Left hindlimb (tissue), 1 donor: ENCODE measurements at places on chromosomes 3 and 15.

- DNase-seq = no peak
Observed at GRCh38 chr3:25658836-25659235, 5.9 kb downstream of the TOP2B start.

DNA sequence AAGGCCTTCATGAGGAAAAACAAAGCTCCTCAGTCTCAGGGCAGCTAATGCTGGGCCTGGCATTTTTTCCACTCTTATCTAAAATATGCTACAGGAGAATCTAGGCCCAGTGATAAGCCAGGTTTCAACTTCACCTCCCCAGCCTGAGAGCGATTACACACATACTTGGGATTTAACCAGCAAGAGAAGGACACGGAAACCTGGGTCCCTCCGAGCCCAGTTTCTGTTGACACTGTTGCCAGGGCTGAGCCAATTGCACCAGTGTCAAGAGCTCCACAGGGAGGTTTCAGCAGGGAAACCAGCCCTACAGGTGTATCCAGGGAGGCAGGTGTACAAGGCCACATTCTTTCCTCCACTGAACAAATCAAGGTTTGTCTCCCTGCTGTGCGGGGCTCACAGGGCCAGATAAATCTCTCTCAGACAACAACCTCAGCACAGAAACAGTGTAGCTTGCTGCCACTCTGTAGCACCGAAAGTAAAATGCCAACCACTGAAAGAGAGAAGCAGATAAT lies 85.4 kb downstream of the MAGI1 start:
- DNase-seq = no peak

- peak; percentile 14 for DNase-seq
Observed at GRCh38 chr3:126348308-126348920, 8.8 kb downstream of the KLF15 start.

DNA sequence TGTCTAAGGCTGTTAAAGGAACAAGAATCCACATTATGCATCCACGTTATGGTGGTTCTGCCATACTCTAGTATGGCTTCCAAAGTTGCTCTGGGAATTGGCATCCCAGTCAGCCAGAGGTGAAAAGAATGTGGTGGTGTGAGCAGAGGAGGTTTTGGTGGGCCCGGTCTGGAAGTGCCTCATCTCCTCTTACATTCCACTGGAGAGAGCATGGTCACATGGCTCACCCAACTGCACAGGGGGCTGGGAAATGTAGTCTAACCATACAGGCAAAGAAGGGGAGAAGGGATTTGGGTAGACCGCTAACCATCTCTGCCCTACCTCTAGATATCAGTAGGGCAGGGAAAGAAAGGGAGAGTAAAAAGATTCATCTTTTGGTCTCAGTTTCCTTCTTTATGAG lies 3.2 kb upstream of the HEG1 start:
- no peak for DNase-seq

DNA sequence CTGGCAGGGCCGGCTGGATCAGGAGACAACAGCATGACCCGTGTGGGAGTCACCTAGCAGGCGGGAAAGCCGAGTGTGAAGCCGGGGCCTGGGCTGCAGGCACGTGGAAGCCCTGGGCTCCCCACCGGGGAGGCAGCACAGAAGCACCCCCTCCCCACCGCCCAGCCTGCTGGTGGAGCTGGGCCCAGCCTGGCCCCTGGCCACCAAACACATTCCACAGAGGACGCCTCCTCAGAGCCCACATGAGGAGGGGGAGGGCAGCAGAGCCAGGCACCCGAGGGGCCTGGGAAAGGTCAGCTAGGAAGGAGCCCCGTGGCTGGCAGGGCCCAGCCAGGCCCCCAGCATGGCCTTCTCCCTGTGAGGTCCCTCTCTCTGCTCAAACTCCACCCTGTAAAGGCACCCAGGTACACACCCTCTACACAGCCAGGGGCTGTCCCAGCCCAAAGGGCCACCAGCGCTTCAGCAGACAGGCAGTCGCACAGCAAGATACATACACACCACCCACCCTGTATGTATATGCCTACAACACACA lies 4.5 kb downstream of the PLXNB1 start:
- DNase-seq = peak; percentile 59

GRCh38 chr3:128548426-128549282 lies 55.7 kb upstream of the GATA2 start:
- no peak for DNase-seq

GRCh38 chr3:45367453-45367871 lies 20.9 kb upstream of the LARS2 start:
- no peak for DNase-seq

- no peak for DNase-seq
Observed at GRCh38 chr3:162285259-162285658, 788.7 kb downstream of the OTOL1 start.

GRCh38 chr15:80619680-80620079 lies 75.4 kb upstream of the ABHD17C start:
- DNase-seq = no peak

- no peak for DNase-seq
Observed at GRCh38 chr3:30904996-30905395, 10.5 kb upstream of the GADL1 start.

- no peak for DNase-seq
Observed at GRCh38 chr15:81882504-81882903, 163.3 kb downstream of the MEX3B start.

- no peak for DNase-seq
Observed at GRCh38 chr3:193983846-193984818, 151.8 kb upstream of the HES1 start.

DNA sequence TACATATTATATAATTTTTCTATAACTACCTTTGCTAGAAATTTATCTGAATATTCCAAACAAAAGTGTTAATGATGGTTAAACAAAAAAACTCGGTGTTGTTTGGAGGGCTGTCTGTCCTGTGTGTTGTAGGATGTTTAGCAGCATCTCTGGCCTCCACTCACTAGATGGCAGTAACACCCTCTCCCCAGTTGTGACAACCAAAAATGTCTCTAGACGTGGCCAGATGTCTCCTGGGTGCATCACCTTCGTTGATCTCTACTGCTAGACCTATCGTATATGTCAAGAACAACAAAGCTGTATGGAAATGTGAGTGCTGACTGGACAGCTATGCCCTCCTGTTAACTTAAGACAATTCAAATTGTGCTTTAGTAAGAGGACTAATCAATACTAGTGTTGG lies 14.1 kb downstream of the ANKRD34C start:
- no peak for DNase-seq

DNA sequence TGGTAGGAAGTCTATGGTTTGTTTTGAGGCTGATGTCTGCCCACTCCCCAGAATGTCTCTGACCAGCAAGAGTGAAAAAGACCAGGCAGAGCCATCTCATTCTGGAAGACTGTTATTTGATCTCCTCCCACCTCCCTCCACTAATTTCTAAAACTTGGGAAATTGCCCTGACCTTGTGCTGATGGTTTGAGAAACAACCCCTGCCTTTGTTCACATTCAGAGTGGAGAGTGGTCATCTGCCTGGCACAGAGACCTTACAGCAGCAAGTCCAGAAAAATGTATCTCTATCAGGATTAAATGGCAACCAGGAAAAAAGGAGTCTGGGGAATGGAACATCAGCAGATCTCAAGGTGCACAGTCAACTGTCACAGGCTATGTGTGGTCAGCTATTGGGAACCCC lies 25.7 kb downstream of the SPATA12 start:
- no peak for DNase-seq

DNA sequence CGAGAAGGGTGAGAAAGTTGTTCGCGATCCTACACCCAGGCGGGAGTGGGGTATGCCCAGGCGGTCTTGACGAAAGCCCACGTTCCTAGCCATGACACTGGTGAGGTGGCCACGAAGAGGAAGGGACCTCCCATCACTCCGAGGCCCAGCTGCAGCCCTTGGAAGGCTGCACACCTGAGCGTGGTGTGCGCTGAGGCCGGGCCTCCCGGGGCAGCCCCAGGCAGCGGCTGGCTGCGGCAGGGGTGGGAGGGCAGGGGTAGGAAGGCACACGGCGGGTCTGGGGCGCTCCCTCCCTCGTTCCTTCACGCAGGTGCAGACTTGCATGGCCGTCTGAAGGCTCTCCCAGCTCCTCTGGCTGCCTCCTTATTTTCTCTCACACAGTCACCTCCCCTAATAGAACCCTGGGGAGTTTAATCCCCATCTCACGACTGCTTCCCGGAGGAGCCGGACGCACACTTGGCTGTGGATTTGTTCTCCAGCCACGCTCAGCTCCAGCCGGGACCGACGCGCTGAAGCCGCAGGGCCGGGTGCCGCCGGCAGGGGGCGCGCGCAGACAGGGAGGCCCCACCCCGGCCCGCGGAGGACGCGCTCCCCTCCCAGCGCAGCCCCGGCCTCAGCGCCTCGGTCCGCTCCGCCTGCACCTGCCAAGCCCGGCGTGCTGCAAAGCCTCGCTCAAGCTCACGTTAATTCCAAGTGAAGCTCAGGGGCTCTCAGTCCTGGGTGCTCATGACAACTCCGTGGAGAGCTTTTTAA lies 37.8 kb upstream of the MUC4 start:
- no peak for DNase-seq

DNA sequence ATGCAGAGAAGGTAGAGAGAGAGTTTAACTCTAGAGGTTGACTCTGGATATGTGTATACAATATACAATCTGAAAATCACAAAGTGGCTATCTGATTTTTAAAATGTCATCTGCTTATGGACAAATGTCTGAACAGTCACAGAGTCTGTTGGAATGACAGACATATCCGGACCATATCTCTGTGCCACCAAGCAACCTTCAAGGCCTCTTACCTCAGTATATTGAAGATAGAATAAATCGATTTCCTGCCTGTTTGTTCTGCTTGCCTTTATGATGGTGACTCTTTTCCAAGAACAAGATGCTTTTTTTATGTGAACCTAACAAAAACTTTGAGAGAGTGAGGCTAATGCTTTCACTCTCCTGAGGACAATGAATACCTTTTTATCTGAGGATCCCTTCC lies 151.1 kb downstream of the RBPMS2 start:
- DNase-seq = no peak

DNA sequence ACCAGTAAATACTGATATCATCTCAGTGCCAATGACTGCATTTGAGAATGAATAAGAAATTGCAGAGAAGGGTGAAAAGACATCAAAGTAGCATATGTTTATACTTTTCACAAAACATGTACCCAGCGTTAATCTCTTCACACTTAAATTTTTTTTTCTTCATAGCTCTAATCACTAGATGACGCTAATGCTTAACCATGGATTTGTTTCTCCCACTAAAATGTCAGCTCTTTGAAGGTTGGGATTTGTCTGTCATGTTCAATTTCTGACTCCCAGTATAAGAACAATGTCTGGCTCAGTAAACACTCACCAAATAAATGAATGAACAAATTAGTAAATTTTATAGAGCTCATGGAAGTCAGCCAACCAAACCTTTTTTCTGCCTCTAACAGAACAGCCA lies 78.3 kb upstream of the LMCD1 start:
- DNase-seq = no peak

DNA sequence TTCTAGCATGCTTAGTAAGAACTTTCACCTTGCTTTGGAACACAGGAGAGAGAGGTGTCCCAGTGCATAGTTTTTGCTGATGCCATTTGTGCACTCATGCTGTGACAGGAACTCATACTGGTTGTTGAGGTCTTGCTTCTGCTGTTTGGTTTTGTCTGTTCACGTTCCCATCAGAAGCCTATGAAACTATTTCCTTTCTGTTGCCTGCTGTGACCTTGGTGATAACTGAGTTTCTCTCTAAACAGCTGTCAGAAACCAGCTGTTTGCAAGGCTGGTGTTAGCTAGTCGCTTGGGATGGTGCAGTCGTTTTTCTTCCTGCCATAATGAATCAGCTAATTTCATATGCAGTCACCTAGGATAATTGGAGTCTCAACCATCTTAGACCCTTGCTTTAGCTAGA lies 724.1 kb downstream of the GRM7 start:
- DNase-seq = no peak

GRCh38 chr15:92653836-92654539 lies 1.6 kb downstream of the FAM174B start:
- peak; percentile 60 for DNase-seq

DNA sequence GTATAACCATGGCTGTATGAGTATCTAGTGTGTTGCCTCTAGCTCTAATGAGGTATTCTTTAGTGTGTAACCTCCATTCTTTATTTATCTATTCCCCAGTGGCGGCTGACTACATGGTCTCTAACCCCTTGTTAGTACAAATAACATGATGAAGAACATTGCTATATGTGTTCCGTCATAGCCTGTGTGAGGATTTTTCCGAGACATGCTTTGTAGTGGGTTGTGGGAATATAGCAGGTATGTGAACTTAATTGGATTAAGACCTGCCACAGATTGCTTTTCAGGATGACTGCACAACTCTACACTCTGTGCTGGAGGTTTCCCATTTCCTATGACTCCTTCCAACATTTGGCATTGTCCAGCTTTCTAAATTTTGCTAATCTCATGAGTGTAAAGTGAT lies 563.4 kb downstream of the ROBO1 start:
- no peak for DNase-seq

DNA sequence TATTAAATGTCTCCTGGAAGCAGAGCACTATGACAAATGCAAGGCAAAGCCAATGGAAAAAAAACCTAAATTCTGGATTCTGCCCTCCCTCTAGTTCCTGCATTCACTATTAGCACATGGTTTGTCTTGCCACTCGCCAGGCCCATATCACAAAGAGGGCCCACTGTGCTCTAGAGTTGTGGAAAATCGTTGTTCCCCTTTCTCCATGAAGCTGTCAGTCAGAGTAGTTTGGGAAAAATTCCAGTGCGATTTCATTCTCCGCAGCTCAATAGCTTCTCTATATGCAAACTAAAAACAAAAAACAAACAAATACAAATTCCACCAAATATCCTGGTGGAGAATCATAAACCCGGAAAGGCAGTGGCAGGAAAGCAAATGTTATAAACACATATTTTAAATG lies 77.3 kb downstream of the RORA start:
- DNase-seq = no peak

DNA sequence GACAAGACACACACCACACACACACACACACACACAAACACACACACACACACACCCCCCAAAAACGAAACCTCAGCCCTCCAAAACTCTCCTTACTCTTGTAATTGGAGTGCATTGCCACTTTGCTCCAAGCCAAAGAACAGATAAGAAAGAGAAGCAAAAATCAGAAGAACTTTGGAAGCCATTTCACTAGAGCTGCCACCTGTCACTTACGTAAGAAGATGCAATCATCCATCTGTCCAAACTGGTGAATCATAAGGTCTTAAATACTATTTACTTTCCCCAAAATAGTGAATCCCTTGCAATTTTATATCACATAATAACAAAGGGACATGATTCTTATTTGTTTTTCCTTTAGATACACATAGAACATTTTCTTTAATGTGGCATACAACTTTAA lies 285.4 kb downstream of the ZBTB20 start:
- no peak for DNase-seq

DNA sequence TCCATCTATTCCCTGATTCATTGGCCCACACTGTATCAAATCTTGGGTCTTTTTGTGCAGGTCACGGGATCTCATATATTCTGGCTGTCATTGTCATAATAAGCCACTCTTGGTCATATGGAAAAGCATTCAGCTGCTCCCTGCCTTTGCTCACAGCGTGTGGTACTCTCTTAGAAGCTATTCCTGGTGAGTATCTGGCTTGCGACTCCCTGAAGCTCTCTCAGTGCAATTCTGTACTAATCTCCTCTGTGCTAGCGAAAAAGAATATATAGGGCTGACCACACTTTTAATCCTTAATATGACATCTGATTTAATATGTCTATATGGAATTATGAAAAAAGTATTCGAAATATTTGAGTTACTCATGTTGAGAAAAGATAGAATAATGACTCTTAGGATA lies 440.8 kb upstream of the GBE1 start:
- DNase-seq = no peak
